ENCODE measurements at places on chromosomes 11 and 22.

GRCh38 chr11:61272731-61273130 lies 22.4 kb downstream of the VWCE start:
- DNase-seq, result no peak

DNA sequence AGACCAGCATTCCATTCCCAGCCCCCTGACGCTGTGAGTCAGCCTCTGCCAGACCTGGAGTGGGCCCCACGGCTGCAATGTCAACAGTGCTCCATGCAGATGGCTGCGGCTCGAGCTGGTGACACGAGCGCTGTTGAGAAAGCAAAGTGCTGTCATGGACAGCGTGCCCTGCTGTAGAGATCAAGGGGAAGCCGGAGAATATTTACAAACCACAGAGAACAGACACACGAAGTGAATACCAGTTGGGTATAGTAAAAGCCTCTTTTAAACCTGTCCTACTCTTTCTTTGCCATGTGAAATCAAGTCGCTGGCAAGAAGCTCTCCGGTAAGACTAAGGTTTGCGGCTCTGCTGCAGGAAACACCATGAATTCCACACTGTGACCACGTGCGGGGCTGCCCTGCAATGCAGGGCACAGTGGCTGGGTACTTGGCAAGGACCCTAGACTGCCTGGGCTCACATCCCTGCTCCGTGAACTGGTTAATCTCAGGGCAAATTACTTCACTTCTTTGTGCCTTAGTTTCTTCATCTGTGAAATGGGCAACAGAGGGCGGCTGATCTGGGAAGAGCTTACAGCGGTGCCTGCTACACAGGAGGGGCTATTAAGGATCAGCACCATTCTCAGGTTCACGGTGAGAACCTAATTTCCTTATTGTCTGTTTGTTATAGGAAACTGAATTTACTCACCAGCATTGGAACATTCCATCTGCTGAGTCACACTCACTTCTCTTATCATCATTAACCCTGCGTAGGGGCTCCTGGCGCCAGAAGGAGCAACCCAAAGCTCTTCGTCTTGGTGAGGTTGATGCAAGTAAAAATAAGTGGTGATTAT lies 27.8 kb upstream of the ELFN2 start:
- no peak for DNase-seq

- DNase-seq, result no peak
Observed at GRCh38 chr11:17775507-17776211, 41.1 kb downstream of the KCNC1 start.

- no peak for DNase-seq
Observed at GRCh38 chr22:45564349-45565030, 61.8 kb downstream of the FBLN1 start.

DNA sequence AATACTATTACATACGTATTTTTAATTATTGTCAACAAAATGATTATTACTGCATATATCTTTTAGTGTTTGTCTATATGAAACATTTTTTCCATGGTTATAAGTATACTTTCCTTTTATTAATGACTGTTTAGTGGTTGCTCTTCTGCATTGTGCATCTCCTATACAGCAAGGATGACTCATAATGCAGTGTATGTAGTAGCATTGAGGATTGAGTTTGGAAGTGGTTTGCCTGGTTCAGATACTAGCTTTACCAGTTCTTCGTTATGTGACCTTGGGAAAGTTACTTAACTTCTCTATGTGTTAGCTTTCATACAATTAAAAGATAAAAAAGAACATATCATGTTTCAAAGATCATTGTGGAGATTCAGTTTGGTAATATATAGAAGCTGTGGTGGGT lies 44.1 kb downstream of the CHORDC1 start:
- DNase-seq, result no peak

DNA sequence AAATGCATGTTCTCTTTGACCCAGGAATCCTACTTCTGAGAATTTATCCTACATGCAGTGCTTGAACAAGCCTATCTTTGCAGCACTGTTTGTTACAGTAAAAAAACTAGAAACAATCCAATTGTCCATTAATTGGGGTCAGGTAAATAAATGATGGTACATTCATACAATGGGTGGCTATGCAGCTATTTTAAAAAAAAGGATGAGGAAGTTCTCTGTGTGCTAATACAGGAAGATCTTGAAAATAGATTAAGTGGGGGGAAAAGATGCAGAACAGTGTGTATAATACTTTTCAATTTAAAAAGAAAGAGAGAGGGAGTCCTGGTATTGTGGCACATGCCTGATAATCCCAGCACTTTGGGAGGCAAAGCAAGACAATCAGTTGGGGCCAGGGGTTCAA lies 9.5 kb upstream of the CREB3L1 start:
- DNase-seq, result no peak

DNA sequence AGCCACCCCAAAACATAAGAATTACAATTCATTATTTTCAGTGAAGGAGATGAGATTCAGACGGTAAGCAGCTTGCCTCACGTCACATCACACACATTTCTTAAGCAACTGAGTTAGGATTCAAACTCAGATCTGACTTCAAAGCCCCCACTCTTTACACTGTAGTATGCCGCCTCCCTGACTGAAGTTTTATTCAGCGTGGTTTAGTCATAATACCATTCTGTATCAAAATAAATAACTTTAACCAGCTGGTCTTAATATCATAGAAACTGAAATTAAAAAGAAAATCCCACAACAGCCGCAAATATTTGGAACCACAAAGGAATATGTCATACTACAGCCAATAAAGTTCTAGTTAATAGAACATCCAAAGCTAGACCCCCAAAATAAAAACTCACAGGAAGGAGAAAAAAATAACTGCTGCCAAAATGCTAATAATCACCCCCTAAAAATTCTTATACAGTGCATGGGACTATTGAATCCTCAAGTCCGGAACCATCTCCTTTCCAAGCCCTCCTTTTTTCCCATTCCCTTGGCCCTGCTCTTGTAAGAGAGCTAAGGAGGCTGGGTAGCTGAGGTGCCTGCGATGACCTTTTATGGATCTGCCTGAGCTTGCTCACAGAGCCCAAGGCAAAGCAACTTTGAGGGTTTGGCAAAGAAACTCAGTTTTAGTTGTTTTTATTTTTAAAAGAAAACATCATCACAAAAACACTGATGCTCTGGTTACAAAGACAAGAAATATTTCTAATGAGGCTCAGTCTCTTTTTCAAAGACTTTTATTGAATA lies 334.5 kb downstream of the TTC28 start:
- DNase-seq, result no peak
